ENCODE measurements at places on chromosomes 4 and X.

DNA sequence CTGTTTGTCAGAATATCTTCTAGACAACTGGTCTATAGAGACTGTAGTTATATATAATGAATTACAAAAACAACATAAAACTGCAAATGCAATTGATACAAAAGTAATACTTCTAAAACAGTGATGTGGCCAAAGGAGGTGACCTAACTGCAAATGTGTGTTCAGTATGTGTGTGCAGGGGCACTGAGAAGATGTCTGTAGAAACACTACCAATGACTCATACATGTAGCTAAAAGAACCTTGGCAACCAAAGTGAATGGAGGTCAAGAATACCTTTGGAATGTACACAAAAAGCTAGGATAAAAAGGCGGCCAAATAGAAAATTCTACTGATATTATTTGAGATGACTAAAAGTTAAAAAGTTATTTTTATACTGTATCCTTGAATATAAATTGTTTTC lies 261.8 kb downstream of the CAMK2D start:
- no peaks in the 10 kb centered on the region for H3K4me1 ChIP-seq
- H3K27me3 ChIP-seq: no peaks in the 10 kb centered on the region
- H3K36me3 ChIP-seq: peaks cover 11% of the 10 kb centered on the region

DNA sequence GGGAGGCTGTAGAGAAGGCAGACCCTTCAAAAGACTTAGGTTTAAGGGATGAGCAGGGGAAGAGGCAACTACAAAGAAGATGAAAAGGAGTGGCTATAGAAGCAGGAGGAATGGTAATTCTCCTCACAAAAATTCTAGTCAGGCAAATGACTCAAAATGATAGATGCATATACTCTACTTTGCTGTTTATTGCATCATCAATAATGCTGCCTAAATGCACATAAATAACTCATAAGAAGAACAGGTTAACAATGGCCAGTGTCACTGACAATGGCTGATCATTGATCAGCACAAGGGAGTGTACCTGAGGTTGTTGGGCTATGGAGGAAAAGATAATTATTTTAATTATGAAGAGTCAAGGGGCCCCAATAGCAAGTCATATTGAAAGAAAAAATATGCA lies 184.7 kb upstream of the ETNPPL start:
- no peak for DNase-seq
- H3K27ac ChIP-seq: no peak overlapping the region
- no peaks in the 10 kb centered on the region for H3K27me3 ChIP-seq

- H3K4me1 ChIP-seq: peaks cover 14% of the 10 kb centered on the region
- no peak overlapping the region for H3K4me3 ChIP-seq
- no peaks in the 10 kb centered on the region for H3K27me3 ChIP-seq
- H3K27ac ChIP-seq: peak overlapping the region; percentile 26
These were observed 48.6 kb downstream of the ACOX3 start for GRCh38 chr4:8391972-8392371.

DNA sequence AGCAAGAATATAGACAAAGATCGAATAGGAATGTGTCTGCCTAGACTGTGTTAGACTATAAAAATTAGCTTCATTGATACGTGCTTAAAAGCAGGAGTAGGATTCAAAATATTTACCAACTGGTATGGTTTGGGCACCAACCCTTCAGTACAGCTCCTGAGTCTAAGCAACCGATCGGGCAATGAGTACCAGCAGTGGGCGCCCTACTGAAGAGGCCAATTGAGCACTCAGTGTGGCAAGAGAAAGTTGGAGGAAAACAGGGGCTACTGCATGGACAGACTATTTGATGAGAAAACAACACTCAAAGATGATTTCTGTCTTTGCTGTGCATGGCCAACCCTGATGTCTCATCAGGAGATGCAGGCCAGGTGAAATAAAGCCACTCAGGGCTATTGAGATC lies 176.0 kb upstream of the NWD2 start:
- H3K4me1 ChIP-seq: no peaks in the 10 kb centered on the region
- no peak for DNase-seq
- no peaks in the 10 kb centered on the region for H3K27me3 ChIP-seq
- no peak overlapping the region for H3K27ac ChIP-seq
- H3K36me3 ChIP-seq: no peaks in the 10 kb centered on the region

DNA sequence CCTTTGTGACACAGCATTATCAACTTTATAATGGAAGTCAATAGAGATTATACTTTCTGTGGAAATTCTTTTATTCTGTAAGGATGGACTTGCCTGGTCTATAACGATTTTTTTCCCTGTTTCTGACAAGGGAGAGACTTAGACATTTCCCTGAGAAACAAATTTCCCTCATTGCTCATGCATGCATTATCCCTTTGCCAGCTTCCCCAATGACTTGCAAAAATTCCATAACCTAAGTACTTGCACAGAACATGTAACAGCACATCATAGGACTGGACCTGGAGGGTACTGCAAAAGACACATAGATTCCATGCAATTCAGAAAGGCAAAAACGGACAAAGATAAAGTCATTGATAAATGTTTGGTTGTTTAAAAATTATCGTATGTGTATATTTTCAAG lies 166.7 kb downstream of the FHIP1A start:
- peaks cover 1% of the 10 kb centered on the region for H3K27me3 ChIP-seq
- H3K36me3 ChIP-seq: no peaks in the 10 kb centered on the region
- no peak overlapping the region for H3K4me3 ChIP-seq
- H3K27ac ChIP-seq: no peak overlapping the region
- no peak for DNase-seq
- H3K4me1 ChIP-seq: no peaks in the 10 kb centered on the region

DNA sequence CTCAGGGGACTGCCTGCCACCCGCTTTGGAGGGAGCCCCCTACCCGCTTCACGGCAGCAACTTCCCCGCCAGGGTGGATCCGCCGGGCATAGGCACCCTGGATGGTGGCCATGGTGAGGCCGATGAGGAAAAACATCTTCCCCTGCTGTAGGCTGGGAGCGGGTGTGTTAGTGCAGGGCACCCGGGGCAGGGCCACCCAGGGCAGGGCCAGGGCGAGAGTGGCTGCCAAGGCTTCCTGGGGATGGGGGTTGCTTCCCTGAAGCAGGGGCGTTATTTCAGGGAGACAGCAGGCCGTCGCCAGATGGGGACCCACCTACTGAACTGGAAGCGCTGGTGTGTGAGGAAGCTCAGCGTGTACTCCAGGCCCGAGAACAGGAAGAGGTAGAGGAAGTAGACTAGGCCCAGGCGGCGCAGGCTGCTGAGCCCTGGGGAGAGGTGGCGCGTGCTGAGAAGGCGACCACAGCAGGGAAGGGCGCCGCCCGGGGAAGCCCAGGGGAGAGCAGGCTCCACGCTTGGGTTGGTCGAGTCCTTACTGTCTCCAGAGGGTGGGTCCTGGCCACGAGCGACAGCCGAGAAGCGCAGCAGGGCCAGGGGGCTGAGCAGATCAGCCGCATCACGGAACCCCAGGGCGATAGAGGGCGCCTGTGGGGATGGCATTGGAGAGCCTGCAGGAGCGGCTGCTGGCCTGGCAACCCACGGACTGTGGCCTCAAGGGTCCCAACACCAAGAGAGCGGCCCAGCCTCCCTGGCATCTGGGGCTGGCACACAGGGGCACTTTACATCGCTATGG lies 31.5 kb downstream of the NOP14 start:
- DNase-seq: peak; percentile 55
- peak overlapping the region; percentile 75 for H3K4me3 ChIP-seq
- peaks cover 26% of the 10 kb centered on the region for H3K4me1 ChIP-seq
- peaks cover 17% of the 10 kb centered on the region for H3K36me3 ChIP-seq
- H3K27me3 ChIP-seq: no peaks in the 10 kb centered on the region

GRCh38 chr4:182826391-182826790 lies 90.8 kb downstream of the DCTD start:
- H3K27me3 ChIP-seq: no peaks in the 10 kb centered on the region
- H3K36me3 ChIP-seq: no peaks in the 10 kb centered on the region
- no peak for DNase-seq
- peaks cover 17% of the 10 kb centered on the region for H3K4me1 ChIP-seq
- no peak overlapping the region for H3K27ac ChIP-seq

- no peak for DNase-seq
- H3K4me1 ChIP-seq: peaks cover 18% of the 10 kb centered on the region
- H3K27me3 ChIP-seq: no peaks in the 10 kb centered on the region
These were observed 33.7 kb downstream of the NOP14 start for GRCh38 chr4:2929469-2929868.

GRCh38 chr4:56879996-56880395 lies 27.7 kb upstream of the REST start:
- no peak overlapping the region for H3K27ac ChIP-seq
- H3K4me1 ChIP-seq: peaks cover 3% of the 10 kb centered on the region
- H3K4me3 ChIP-seq: no peak overlapping the region
- H3K27me3 ChIP-seq: no peaks in the 10 kb centered on the region
- no peaks in the 10 kb centered on the region for H3K36me3 ChIP-seq

- H3K27me3 ChIP-seq: no peaks in the 10 kb centered on the region
- H3K4me1 ChIP-seq: no peaks in the 10 kb centered on the region
- no peaks in the 10 kb centered on the region for H3K36me3 ChIP-seq
- H3K27ac ChIP-seq: no peak overlapping the region
- no peak overlapping the region for H3K4me3 ChIP-seq
These were observed 371.8 kb downstream of the FSTL5 start for GRCh38 chr4:161791796-161792556.

- DNase-seq: no peak
- no peaks in the 10 kb centered on the region for H3K4me1 ChIP-seq
- H3K27me3 ChIP-seq: no peaks in the 10 kb centered on the region
- H3K36me3 ChIP-seq: no peaks in the 10 kb centered on the region
- no peak overlapping the region for H3K4me3 ChIP-seq
These were observed 42.7 kb downstream of the HPRT1 start for GRCh38 chrX:134502686-134503085.

- H3K27me3 ChIP-seq: no peaks in the 10 kb centered on the region
- H3K36me3 ChIP-seq: no peaks in the 10 kb centered on the region
- no peak overlapping the region for H3K4me3 ChIP-seq
- H3K4me1 ChIP-seq: no peaks in the 10 kb centered on the region
- no peak for DNase-seq
These were observed 721 bp upstream of the MAOA start for GRCh38 chrX:43655151-43656004.

DNA sequence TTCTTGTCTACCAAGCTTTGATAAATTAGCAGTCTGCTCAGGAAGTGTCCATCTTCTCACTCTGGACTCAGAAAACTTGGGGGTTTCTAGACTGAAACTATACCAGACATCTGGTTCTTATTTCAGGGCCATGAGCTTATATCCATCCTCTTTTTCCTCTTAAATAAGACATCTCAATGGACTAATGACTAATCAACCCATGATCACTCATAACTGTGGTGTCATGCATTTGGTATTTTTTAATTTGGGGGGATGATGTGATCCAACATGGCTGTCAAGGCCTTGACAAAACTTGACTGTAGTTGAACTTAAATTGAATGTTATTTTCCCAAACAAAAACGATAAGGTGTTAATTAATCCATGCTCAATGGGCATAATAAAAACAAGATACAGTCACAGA lies 87.8 kb downstream of the GPRASP3 start:
- no peaks in the 10 kb centered on the region for H3K27me3 ChIP-seq
- H3K4me1 ChIP-seq: no peaks in the 10 kb centered on the region
- DNase-seq: no peak
- no peak overlapping the region for H3K27ac ChIP-seq
- no peaks in the 10 kb centered on the region for H3K36me3 ChIP-seq

- no peak for DNase-seq
- H3K27me3 ChIP-seq: no peaks in the 10 kb centered on the region
- H3K4me1 ChIP-seq: no peaks in the 10 kb centered on the region
These were observed 1617.7 kb downstream of the RPA4 start for GRCh38 chrX:98501426-98501825.

DNA sequence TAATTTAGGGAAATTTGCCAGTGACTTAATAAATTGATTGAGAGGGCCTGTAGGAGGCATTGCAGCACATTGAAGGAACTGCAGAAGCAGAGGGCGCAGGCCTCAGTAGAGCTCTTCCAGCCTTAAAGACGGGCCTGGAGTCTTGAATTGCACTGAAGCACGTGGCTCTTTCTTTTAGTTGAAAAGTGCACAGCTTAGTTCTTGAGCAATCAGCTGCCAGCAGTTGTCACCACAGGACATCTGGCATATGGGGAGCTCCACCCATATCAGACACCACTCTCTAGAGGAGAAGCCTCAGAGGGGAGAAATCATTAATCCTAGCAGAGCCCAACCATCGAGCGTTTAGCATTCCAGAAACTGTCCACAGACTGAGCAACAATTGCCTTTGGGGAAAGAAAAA lies 16.0 kb upstream of the FGF16 start:
- no peaks in the 10 kb centered on the region for H3K4me1 ChIP-seq
- H3K27ac ChIP-seq: no peak overlapping the region
- no peaks in the 10 kb centered on the region for H3K36me3 ChIP-seq
- no peak for DNase-seq

DNA sequence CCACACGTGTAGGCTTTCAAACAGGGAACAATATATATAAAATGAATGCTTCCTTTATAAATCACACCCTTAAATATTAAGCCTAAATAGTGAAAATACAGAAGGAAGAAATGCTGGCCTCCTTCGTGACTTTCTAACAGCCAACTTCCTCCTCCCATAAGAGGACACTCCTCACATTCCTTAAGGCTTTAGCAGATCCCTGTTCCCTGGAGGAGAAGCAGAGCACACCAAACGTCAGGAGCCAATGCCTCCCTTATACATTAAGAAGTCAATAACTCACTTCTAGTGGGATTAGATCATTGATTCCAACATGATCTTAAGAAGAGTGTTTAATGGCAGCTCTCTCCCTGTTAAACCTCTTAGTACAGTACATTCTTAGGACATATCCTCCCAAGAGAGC lies 108.4 kb upstream of the FAM241A start:
- no peak for DNase-seq
- H3K4me3 ChIP-seq: no peak overlapping the region
- H3K27ac ChIP-seq: no peak overlapping the region
- H3K27me3 ChIP-seq: no peaks in the 10 kb centered on the region

DNA sequence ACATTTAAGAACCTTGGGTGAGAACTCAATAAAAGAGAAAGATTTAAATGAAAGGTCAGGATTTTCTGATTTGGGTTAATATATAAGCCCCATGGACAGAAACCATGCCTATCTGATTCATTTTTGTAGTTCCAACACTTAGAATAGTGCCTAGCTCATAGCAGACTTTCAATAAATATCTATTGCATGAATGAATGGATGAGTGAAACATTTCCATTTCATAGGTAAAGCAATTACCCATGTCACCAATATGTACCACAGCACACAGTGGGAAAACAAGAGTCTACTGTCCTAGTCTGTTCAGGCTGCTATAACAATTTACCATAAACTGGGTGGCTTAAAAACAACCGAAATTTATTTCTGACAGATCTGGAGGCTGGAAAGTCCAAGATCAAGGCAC lies 63.9 kb upstream of the PTPN13 start:
- H3K36me3 ChIP-seq: no peaks in the 10 kb centered on the region
- no peak overlapping the region for H3K27ac ChIP-seq
- H3K4me3 ChIP-seq: no peak overlapping the region
- no peaks in the 10 kb centered on the region for H3K27me3 ChIP-seq

GRCh38 chr4:163462556-163462955 lies 11.0 kb downstream of the TKTL2 start:
- H3K27ac ChIP-seq: no peak overlapping the region
- H3K4me3 ChIP-seq: no peak overlapping the region
- no peaks in the 10 kb centered on the region for H3K27me3 ChIP-seq
- H3K4me1 ChIP-seq: no peaks in the 10 kb centered on the region
- no peak for DNase-seq
- H3K36me3 ChIP-seq: no peaks in the 10 kb centered on the region

GRCh38 chr4:68367835-68368234 lies 17.9 kb upstream of the YTHDC1 start:
- H3K27ac ChIP-seq: no peak overlapping the region
- H3K36me3 ChIP-seq: no peaks in the 10 kb centered on the region
- no peaks in the 10 kb centered on the region for H3K4me1 ChIP-seq
- H3K4me3 ChIP-seq: no peak overlapping the region
- H3K27me3 ChIP-seq: no peaks in the 10 kb centered on the region

- H3K27me3 ChIP-seq: no peaks in the 10 kb centered on the region
- no peak for DNase-seq
- H3K36me3 ChIP-seq: no peaks in the 10 kb centered on the region
- no peak overlapping the region for H3K27ac ChIP-seq
- H3K4me1 ChIP-seq: no peaks in the 10 kb centered on the region
- H3K4me3 ChIP-seq: no peak overlapping the region
These were observed 176.8 kb upstream of the RPL34 start for GRCh38 chr4:108443585-108443984.

All from GM12878 (cell line).